ENCODE measurements at places on chromosomes 11 and 22.

DNA sequence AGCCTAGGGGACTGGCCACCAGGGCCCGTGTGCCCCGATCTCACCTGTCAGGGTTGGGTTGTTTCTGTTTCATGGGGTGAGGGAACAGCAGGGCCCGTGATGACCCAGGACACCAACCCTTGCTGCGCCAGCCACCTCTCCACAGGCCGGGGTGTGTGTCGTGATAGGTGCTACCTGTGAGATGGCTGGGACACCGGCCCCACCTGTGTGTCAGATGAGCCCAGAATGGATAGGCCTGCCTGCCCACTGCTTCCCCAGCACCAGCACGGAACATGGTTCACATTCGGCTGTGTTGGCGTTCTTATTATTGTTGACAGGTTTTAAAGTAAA is 7.1 kb downstream of the CLDN5 start:
- no peak for DNase-seq

DNA sequence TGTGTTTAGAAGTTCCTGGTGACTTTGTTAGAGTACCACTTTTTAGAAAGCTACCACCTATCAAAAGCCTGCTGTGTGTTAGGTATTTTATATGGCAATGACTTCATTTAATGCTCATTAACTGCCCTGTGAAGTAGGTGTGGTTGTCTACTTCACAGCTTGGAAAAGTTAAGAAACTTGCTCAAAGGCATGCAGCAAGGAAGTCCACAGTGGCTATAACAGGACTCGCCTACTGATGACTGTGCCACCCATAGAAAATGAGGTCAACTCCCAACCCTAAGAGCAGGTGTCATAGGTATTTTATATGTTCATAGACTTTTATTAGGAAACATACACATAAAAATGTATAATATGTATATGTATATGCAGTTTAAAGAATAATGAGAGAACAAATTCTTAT is 125.2 kb upstream of the PAX6 start:
- DNase-seq: no peak

GRCh38 chr11:43557553-43558110 is 122.9 kb upstream of the HSD17B12 start:
- no peak for DNase-seq

GRCh38 chr11:6480299-6480914 is 724 bp downstream of the ARFIP2 start:
- no peak for DNase-seq

GRCh38 chr11:117002639-117003299 is 95.5 kb downstream of the SIK3 start:
- peak; percentile 70 for DNase-seq

DNA sequence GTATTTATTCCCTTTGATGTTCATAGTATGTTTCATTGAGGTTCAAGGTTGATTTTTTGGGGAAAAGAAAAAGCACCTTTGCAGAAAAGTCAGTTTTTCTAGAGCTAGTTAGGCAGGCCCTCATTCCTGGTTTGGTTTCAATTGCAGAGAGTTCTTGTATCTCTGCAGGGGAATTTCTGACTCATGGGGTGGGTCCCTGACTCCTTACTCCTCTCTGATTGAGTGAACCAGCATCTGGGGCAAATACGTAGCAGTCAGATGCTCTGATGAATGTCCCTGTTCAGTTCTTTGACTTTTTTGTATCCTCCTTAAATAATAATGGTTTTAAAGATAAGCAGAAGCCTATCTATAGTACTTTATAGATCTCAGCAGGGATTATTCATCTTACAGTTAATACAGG is 7.7 kb upstream of the NCR3LG1 start:
- peak; percentile 23 for DNase-seq

DNA sequence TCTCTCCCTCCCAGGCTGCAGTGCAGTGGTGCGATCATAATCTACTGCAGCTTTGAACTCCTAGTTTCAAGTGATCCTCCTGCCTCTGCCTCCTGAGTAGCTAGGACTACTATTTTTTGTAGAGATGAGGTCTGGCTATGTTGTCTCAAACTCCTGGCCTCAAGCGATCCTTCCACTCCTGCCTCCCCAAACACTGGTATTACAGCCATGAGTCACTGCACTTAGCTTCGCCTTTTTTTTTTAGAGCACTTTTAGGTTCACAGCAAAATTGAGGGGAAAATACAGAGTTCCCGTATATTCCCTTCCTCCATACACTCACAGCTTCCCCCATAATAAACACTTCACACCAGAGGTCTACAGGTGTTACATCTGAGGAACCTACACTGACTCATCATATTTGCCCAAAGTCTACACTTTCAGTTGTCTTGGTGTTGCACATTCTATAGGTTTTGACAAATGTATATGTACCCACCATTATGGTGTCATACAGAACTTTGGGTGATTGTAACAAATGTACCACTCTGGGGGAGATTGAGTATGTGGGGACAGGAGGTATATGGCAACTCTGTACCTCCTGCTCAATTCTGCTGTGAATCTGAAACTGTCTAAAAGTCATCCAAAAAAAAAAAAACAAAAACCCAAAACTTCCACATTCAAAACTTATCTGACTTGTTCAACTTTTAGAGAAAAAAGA is 11.3 kb upstream of the SLC37A4 start:
- DNase-seq: no peak

GRCh38 chr11:84673753-84674152 is 953.4 kb downstream of the DLG2 start:
- DNase-seq: no peak

- no peak for DNase-seq
These were observed 88.8 kb upstream of the GALNT18 start for GRCh38 chr11:11710556-11710955.

DNA sequence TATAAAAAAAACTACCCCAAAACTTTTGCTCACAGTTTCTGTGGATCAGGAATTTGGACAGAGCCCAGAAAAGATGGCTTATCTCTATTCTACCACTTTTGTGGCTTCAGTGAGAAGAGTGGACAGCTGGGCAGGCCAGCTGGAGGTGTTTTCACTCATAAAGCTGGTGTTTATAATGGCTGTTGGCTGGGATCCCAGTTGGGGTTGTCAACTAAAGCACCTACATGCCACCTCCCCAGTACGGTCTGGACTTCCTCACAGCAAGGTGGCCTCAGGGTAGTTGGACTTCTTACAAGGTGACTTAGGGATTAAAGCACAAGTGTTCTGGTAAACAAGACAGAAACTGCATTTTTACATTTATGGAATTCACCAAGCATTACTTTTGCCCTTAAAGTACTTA is 171.0 kb downstream of the NELL1 start:
- DNase-seq: no peak

DNA sequence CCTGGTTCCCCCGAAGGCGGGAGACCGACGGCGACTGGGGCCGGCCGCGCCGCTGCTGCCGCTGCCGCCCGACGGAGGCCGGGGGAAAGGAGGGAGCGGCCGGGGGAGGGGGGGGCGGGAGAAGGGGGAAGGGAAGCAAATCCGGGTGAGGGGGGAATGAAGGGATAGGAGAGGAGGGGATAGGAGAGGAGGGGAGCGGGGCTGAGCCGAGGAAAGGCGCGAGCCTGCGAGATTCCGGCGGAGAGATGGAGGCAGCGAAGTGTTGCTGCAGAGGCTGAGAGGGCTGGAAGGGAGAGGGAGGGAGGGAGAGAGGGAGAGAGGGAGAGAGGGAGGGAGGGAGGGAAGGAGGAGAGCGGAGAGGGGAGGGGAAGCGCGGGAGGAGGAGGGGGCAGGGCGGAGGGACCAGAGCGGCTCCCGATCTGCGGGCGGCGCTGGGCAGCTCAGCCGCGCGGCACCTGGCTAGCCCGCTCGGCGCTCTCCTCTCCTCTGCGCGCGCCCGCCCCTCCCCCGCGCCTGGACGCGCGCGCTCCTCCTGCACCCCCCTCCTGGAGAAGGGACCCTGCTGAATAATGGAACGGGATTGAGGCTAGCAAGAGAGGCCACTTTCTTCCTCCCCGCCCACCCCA is 52.3 kb downstream of the SLC22A12 start:
- no peak for DNase-seq

DNA sequence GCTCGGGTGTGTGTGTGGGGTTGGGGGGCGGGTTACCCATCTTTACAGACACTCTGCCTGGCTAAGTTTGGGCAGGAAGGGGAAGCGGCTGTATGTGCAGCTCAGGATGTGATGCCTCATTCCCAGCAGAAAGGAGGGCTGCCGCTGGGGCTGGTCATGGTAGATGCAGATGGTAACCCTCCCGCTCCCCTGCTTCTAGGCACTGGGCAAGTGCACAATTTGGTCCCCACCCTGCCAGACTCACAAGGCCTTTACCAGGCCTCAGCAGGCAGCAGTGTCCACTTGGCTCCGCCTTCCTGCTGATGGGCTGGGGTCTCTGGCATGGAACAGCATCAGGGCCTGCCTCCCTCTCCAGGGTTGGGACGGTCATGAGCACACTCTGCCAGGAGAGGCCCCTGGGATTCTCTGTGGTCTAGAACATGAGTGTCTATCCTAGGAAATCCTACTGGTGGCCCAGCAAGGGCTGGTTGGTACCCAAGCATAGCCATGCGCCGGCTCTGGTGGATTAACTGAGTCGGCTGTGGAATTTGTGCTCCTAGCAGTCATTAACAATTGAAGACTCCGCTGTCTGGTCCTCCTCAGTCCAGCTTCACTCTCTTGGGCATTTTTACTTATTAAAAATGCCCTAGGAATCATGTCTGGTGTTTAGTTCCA is 4.2 kb downstream of the LMO1 start:
- no peak for DNase-seq

DNA sequence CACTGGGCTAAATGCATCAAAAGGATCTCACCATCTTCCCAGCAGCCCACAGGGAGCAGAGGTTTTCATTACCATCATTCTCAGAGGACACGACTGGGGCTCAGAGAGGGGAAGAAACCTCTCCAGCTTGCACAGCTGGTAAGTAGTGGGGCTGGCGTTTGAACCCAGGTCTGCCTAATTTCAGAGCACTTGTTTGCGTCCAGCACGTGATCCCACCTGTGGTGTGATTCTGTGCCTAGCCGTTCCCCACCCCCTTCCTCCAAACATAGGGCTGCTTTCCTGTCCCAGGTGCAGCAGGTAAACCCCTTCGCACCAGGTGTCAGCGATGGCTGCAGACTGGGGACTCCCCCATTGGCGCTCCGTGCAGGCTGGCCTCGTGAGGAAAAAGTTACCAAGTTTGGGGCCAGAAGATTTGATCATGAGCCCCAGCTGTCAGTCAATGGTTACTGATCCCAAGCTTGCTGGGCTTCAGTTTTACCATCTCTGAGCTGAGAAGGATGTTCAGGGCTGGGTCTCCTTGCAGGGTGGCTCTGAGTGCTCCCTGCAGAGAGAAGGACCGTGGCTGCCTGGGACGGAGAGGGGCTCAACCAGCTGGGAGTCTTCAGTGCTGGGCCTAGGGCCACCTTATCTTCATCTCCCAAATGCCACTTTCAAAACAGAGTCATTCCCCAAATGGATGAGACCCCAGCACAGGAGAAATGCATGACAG is 445.6 kb downstream of the TBC1D22A start:
- DNase-seq: no peak

DNA sequence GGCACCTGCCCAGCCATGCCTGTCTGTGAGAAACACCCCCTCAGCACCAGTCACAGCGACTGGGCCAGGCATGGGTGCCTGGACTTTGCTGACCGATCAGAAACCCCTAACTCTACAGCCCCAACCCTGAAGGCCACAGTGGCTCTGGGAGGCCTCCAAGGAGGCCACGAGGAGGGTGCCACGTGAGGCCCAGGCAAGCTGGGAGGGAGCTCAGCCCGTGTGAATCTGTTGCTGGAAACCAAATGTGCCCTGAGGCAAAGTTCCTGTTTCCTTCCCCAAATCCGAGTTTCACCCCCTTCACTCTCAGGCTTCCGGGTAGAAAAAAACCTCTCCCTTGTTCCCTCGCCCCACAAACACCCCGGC is 1.3 kb downstream of the UNC93B1 start:
- no peak for DNase-seq

GRCh38 chr11:120527111-120527761 is 15.7 kb downstream of the GRIK4 start:
- no peak for DNase-seq

GRCh38 chr11:94455861-94456260 is 37.8 kb downstream of the MRE11 start:
- DNase-seq: no peak

DNA sequence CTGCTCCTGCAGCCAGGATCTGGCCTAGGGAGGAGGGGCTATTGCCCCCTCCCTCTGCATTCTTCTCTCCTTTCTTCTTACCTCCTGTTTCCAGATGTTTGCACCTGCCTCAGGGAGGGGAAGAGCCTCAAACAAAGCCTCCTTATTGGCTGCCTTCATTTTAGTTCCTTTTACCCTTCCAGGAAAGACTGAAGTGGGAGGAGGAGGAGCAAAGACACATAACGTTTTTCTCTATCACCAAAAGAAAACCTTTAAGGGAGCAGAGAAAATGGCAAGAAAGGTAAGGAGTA is 13.3 kb upstream of the CHRM1 start:
- DNase-seq: no peak

- DNase-seq: peak; percentile 88
These were observed 40.0 kb upstream of the CREB3L1 start for GRCh38 chr11:46237248-46238077.

GRCh38 chr11:44268614-44269080 is 41.3 kb downstream of the ALX4 start:
- no peak for DNase-seq

GRCh38 chr11:110991661-110992355 is 253.7 kb upstream of the POU2AF2 start:
- DNase-seq: no peak

DNA sequence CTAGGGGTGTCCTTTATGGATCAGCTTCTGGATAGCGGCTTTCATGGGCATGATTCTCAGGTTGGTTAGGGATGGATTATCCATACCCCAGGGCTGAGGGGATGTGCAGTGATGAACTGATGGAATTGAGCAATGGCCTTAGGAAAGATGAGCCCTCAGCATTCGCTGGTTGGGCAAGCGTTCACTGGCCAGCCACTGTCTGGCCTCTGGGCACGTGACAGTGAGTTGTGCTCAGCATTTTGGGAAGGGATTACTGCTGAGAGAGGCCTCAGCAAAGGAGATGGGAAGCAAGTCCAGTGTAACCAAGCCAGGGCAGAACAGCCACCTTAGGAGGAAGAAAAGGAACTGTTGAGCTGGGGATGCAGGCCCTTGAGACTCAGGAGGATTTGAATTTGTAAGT is 17.4 kb downstream of the UBASH3B start:
- no peak for DNase-seq

DNA sequence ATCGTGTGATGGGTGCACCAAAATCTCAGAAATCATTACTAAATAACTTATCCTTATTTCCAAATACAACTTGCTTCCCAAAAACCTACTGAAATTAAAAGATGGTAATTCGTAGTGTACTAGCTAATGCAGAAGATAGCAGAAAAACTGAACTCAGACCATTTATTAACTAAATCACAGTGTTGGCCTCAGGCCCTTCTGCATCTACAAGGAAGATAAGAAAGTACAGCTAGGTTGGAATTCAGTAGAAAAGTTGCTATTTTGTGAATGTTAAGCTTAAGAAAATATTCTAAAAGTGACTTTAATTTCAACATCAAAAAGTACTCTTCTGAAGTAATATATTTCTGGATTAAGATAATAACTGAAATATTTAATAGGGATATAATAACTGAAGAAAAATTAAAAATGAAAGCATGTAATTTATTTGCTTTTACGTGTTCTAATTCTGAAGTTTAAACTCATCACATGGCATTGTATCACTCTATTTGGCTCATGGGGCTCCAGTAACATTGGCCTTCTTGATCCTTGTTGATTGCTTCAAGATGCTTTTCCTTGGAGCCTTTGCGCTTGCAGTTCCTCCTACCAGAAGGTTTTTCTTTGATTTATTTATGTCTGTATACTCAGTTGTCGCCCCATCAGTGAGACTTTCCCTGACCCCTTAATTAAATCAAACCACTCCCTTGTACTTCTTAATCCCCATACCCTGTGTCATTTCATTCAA is 847.9 kb upstream of the ANO3 start:
- DNase-seq: no peak
